ENCODE measurements at places on chromosomes 5 and 9.
A peak's percentile ranks its signal among the peaks of the same experiment; 100 is the strongest.

GRCh38 chr9:107794259-107794658 lies 304.7 kb upstream of the KLF4 start:
- DNase-seq, result no peak

DNA sequence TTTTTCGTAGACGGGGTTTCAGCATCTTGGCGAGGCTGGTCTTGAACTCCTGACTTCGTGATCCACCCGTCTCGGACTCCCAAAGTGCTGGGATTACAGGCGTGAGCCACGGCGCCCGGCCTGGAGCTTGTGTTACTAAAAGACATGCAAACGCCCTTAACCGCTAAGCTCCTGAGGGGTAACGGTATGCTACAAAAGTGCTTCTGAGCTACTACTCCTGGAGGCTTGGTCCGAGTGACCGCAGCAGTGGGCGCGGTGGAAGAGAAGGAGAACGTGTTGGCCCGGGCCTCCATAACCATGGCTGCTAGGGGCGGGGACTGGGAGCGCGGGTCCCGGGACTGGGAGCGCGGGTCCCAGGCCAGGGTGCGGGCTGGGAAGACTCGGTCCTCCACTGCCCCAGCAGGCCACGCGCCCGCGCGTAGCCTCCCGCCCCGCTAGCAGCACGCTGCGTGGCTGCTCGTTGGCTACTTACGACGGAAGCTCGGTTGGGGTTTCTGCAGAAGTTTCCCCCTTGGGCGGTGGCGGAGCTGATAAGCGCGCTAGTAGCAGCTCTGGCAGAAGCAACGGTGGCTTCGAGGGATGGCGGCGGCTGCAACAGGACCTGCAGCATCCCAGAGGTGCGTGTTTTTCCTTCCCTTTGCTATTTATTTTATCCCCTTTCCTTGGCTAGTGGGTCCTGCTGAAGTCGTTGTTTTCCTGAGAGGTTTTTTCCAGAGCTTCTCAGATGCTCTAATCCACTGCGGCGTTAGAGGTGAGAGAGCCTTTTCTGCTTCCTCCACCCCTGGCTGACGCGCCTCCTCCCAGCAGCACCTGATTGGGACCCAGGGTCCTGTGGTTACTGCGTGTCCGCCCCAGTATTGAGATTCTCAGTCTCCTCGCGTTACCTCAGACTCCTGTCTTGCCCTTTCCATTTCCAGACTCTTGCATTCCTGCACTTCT lies 69.2 kb upstream of the CCDC180 start:
- DNase-seq, result peak; percentile 85

GRCh38 chr5:102700916-102701315 lies 54.2 kb upstream of the PAM start:
- no peak for DNase-seq

DNA sequence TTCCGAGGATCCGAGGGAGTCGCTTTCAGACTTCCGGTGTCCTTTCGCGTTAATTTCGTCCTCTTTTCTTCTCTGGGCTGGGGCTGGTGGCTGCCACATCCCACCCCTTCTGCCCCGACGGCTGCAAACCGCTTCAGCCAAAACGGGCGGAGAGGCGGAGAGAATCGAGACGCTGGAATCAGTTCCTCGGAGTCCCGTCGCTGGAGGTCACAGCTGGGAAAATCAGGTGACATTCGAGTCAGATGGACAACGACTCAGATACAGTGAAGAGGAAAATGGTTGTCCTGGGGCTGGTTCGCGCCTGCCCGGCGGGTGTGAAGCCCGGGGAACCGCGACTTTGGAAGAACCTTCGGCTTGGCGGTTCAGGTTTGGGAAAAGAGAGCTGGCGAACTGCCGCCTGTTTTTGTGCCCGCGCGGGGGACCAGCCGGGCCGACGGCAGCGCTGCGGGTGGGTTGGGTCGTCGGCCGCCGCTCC lies 8.9 kb upstream of the NKX2-5 start:
- no peak for DNase-seq

DNA sequence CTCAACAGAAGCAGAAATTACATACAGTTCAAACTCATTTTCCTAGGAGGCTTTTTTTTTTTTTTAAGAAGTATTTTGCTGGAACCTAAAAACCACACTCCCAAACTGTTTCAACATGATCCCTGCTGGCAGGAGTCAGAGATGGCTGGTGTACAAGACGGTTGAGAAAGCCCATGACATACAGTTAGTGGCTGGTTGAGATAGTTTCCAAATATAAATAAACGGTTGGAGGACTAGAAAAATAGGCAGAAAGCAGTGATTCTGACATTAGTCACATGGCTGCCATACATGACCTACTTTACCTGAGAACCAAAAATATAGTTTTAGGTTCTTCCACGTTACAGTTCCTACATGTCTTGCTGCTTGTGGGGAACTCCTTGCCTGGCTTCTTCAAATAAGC lies 31.7 kb upstream of the BASP1 start:
- DNase-seq, result peak; percentile 56

- DNase-seq, result no peak
Observed at GRCh38 chr5:87210743-87211142, 56.9 kb upstream of the RASA1 start.

- no peak for DNase-seq
Observed at GRCh38 chr9:131837316-131837715, 97.4 kb upstream of the RAPGEF1 start.

DNA sequence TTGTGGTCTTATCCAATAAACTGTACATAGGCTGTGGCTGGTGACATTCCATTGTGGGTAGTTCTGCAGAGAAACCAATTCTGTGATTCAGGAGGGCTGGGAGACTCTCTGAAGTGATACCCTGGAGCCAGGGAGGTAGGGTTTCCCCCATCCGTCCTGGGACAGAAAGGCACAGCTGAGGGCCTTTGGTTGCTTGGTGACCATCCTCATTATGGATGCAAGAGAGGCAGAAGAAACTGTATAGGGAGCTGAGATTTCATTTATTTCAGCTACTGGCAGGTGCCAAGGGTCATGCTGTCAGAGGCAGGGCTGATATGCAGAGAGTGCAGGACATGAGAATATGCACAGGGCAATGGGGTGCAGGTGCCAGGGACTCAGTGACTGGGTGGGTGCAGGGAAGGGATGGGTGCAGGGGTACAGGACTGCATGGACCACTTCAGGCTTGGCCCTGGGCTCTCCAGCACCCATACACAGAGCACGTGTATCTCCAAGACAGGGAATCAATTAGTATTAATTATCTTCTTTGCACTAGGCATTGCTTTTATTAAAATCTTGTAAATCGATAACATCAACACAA lies 236.5 kb downstream of the ICE1 start:
- no peak for DNase-seq

DNA sequence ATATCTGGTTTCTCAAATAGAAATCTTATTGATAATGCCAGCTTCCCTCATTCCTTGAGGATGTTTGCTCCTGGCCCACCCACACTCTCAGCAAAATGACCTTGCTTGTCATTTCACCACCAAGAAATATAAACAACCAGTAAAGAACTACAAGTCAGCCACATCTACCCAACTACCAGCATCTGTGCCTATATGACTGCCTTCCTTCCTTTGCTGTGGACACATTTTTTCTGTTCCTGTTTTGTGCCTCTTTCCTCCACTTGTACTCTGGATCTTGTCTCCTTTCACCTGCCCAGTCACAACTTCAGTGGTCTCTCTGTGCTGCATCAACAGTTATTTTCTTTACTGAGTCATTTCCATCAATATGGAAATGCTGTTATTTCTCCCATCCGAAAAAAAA lies 20.3 kb downstream of the KIF2A start:
- DNase-seq, result no peak

DNA sequence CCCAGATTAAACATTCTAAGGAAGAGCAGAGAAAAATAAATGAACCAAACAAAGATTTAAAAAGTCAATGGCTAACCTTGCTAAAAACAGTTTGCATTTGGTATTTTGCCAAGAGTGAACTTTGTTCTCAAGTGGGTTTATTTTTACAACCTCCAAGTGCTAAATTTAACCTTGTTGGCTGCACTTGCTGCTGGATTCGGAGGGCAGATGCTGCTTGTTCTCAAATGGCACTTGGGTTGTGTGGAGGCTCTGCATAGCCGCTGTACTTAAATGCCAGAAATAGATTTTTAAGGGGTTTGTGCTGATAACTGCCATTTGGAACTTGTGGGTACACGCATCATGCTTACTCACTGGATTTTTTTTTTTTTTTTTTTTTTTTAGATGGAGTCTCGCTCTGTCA lies 13.3 kb upstream of the SPATA24 start:
- DNase-seq, result no peak

GRCh38 chr5:161274951-161275350 lies 271.6 kb downstream of the GABRB2 start:
- no peak for DNase-seq

GRCh38 chr9:130333712-130334062 lies 68.1 kb downstream of the HMCN2 start:
- no peak for DNase-seq

- no peak for DNase-seq
Observed at GRCh38 chr9:82332018-82332773, 343.6 kb downstream of the SPATA31D1 start.

DNA sequence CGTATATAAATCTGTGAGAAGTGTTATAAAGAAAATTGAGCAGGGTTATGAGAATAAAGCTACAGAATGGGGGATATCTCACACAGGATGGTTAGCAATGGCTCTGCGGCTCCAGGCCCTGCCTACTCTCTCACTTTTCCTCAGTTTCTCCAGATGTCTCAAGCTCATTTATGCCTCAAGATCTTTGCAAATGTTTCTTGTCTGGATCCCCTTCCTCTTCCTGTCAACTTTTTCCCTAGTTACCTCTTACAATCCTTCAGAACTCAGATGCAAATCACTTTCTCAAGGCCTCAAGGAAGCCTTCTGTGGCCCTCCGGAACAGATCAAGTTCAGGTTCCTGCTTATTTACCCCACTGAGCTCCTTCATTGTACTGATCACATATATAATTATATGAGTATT lies 386.4 kb downstream of the RAB3C start:
- no peak for DNase-seq

DNA sequence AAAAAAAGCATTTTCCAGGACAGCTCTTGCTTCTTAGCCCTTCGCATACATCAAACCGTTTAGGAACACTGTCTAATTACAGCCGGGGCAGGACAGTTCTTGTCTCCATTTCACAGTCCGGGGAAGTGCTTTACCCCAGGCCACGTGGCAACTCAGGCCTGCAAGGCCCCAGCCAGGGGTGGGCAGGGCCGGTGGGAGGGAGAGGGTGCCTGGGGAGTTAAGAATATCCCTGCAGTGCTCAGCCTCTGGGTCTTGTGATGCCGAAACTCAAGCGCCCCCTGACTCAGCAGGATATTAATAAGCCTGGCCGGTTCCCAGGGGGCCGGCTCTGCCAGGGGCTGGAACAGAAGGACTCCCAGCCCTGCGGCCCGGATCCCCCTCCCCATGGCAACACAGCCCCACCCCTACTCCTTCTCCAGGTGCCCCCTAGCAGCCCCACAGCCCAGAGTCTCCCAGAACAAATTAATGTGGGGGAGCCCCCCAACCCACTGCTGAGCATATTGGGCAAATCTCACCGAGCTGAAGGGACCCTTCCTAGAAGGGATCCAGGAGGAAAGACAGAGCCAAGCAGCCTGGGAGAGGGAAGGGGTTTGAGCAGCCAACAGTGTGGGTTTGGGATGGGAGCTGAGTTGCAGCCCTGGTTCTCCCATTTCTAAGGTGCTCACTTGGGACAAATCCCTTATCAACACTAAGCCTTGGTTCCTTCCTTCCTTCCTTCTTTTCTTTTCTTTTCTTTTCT lies 45.3 kb downstream of the PLPP7 start:
- DNase-seq, result no peak

DNA sequence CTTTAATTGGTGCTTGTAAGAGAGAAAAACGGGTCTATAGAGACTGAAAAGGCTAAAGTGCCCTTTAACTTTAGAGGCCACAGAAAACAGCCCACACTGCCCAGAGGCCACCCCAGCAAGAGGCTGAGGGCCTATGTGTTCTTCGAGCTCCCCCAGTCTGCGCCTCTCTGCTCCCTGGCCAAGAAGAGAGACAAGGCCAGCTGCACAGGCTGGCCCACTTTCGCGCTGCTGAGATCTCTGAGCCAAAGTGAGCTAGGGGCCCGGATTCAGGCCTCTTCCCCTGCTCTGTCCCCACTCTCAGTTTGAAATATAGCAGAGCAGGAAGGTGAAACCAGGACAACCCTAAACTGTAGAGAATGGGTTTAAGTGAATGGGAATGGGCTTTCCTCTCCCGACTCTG lies 132.0 kb upstream of the TRIM32 start:
- no peak for DNase-seq

DNA sequence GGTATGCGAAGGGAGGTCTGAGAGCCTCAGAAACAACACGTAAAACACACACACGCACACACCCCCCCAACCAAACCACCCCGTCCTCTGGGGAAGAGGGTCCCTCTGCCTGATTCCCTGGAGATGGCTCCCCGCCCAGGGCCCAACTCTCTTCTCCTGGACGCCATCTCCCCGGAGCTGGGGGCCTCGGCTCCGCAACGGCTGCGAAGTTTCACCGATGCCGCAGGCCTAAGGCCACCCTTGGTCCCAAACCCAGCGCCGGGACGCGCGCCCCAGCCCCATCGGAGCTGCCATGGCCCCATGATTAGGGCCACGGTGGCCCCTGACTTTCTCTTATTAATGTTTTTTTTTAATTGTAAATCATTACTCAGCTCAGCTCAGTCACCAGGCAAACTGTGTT lies 181.4 kb upstream of the TBCA start:
- DNase-seq, result no peak

GRCh38 chr5:118611332-118611945 lies 376.9 kb downstream of the DTWD2 start:
- DNase-seq, result no peak

DNA sequence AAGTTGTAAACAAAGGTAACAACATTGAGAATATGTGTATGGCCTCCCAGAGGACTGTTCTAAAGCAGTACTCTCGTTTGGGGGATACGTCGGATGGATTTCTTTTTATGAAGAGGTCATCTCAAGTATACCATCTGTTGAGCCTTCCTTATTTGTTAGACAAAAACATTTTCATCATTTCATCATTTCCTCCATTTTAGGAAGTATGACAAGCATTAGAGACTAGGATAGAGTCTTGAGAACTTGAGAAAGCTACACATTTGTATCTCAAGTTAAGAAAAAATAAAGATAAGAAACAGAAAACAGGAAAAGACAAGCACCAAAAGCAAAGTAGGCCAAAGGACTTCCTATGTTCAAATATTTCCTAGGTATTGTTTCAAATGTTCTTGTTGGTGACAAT lies 307.0 kb downstream of the EFNA5 start:
- DNase-seq, result no peak

GRCh38 chr9:120712539-120713031 lies 1.7 kb downstream of the MEGF9 start:
- DNase-seq, result no peak

- DNase-seq, result no peak
Observed at GRCh38 chr9:7298123-7298522, 501.5 kb downstream of the DMAC1 start.

All from Peyer's patch (tissue), 4 donors.